ENCODE measurements at places on chromosomes 1 and 21. TPM values are rescaled to one million over a fixed set of nuclear protein-coding genes. Genes with fewer than 3 reads are reported as not detected.

Gene GJA9
- total RNA-seq: not detected

Gene MYCL
- not detected for total RNA-seq

Gene LCE1B
- not detected for total RNA-seq

Gene FAM151A
- not detected for total RNA-seq

Gene KLHDC9
- total RNA-seq: 1.9 TPM

Gene LCE3D
- not detected for total RNA-seq

Gene OR2L3
- not detected for total RNA-seq

Gene MATN1
- total RNA-seq: not detected

Gene KRTAP8-1
- not detected for total RNA-seq

Gene TNFRSF18
- not detected for total RNA-seq

Gene GUCA2B
- not detected for total RNA-seq

Gene CFAP74
- total RNA-seq: not detected

Gene B3GALT2
- total RNA-seq: 12.9 TPM

Gene OR14K1
- not detected for total RNA-seq

Gene SFN
- total RNA-seq: 0.32 TPM

Gene ARHGEF16
- total RNA-seq: 0.97 TPM

Gene CFHR2
- total RNA-seq: not detected

Gene AMY2B
- 3.5 TPM for total RNA-seq

Gene AIRE
- total RNA-seq: not detected

Gene HAX1
- total RNA-seq: 153 TPM

Gene RGSL1
- total RNA-seq: not detected

Gene NR5A2
- not detected for total RNA-seq

Gene FCGR2B
- not detected for total RNA-seq

Gene OR2L13
- not detected for total RNA-seq

Gene ANKRD35
- total RNA-seq: 1.3 TPM

Gene VSIG8
- total RNA-seq: not detected

Gene AHCYL1
- 66.9 TPM for total RNA-seq

Gene THAP3
- 19.4 TPM for total RNA-seq

Gene TFAP2E
- total RNA-seq: 0.32 TPM

Gene ATP1B1
- 37.1 TPM for total RNA-seq

Gene RIMKLA
- under 0.01 TPM for total RNA-seq

Gene FALEC
- 1.3 TPM for total RNA-seq

Gene GJB3
- not detected for total RNA-seq

All from fibroblast of villous mesenchyme (primary cell).